T-cell (primary cell): ENCODE measurements at places on chromosomes 13 and 19. TPM values are rescaled to one million over a fixed set of nuclear protein-coding genes. Genes with fewer than 3 reads are reported as not detected.

The KIR3DL1 gene
- total RNA-seq: 0.68 TPM

The USF2 gene
- 249 TPM for total RNA-seq

GRCh38 chr13:40605573-40605972 is 60.9 kb downstream of the FOXO1 start:
- no peaks in the 10 kb centered on the region for H3K36me3 ChIP-seq
- no peak for DNase-seq
- H3K4me3 ChIP-seq: no peak overlapping the region
- peaks cover 32% of the 10 kb centered on the region for H3K4me1 ChIP-seq

DNA sequence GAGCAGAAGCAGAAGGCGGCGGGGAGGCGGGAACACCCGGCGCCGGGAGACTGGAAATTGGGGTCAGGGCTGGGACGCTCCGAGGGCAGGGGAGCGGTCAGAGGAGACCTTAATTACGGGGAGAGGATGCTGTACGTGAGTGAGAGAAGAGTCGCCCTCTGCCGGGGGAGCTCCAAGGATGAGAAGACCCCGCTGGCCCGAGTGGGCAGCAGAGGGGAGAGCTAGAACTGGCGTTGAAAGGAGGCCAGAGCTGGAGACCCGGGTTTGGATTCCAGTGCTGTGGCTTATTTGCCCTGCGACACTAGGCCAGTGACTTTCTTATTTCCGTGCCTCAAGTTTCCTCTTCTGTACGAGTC is 536 bp downstream of the FAM32A start:
- no peaks in the 10 kb centered on the region for H3K27me3 ChIP-seq
- peak overlapping the region; percentile 99 for H3K4me3 ChIP-seq
- peak overlapping the region; percentile 47 for H3K27ac ChIP-seq
- peaks cover 9% of the 10 kb centered on the region for H3K36me3 ChIP-seq
- H3K4me1 ChIP-seq: peaks cover 43% of the 10 kb centered on the region

The SMIM7 gene
- 56.7 TPM for total RNA-seq

The UBXN6 gene
- total RNA-seq: 49.7 TPM

DNA sequence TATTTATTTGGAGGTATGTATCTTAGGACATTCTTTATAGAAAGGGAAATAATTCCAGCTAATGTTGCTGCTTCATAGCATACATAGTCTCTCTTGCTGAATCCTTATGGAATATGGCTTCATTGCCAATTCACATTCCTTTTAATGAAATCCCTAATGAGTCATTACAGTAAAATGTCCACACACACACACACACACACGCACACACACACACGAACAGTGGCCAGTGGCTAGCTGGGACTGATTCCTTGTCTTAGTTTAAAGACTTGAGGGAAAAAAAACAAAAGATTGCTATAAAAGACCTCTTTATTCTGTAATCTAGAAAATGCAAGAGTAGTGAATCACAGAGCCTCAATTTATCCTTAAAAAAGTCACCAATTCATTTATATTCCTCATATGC is 301.6 kb downstream of the SLITRK6 start:
- H3K36me3 ChIP-seq: no peaks in the 10 kb centered on the region
- no peak overlapping the region for H3K27ac ChIP-seq
- H3K27me3 ChIP-seq: no peaks in the 10 kb centered on the region
- H3K4me3 ChIP-seq: no peak overlapping the region
- DNase-seq: no peak

The NRTN gene
- not detected for total RNA-seq

DNA sequence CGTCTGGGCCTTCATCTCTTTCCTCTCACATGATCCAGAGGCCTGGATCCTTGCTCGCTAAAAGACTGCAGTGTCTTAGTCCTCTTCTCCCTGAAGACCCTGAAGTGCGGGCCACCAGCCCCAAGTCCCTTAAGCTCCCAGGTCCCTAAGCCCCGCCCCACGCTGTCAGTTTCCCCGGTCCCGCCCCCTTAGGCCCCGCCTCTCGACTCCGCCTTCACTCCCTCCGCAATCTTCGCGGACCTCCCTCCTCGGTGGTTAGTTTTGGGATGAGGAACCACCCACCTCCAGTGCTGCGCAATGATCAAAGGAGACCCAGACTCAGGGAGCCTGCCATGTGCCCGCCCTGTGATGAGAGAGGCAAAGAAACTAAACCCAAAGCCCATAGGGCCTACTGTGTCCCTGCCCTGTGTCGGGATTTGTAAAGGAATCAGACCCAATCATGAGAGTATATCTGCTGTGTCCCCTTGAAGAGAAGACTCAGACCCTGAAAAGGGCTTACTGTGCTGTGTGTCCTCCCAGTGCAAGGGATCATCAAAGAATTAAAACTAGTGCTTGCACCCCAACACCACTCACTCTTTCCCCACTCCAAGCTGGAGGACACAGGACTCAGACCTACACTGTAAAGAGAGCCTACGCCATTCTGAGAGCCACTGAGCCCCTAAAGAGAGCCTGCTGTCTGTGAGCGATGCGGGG is 3.0 kb upstream of the COX6B1 start:
- H3K27me3 ChIP-seq: no peaks in the 10 kb centered on the region
- peak overlapping the region; percentile 72 for H3K27ac ChIP-seq
- peaks cover 68% of the 10 kb centered on the region for H3K4me1 ChIP-seq
- H3K4me3 ChIP-seq: peak overlapping the region; percentile 88
- peak; percentile 53 for DNase-seq

The KLK15 gene
- total RNA-seq: not detected
